Large intestine (tissue), 12 donors: ENCODE measurements at places on chromosomes 5 and 9.

DNA sequence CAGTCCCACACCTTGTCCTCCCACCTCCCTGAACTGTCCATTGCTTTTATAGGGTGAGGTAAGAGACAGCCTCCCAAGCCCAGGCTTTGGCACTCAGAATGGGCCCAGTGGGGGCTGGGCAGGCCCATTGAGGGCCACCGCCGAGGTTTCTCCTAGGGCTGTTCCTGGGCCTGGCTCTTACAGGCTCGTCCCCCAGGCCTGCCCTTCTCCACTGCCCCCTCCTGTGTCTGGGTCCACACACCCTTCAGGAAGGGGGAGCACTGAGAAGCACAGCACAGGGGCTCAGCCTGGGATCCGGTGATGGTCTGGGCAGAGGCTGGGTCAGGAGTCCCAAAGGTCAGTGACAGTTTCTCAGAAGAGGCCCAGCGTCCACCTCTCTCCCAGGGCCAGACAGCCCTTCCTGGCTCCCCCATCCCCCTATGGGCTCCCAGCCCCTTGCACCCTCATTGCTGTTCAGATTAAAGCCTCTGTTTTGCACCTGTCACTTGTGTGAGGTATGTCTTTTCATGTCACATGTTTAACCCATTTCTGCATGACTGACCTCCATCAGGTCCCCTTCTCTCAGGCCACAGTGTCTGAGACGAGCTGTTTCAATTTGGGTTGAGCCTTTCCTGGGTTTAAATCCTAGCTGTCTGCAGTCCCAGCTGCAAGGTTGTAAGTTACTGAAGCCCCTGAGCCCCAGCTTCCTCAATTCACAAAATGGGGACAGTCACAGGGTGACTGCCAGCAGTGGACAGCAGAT is 29.4 kb downstream of the IER5L start:
- DNase-seq = no peak

- DNase-seq = peak; percentile 73
Observed at GRCh38 chr9:125513668-125514413, 193.2 kb downstream of the MAPKAP1 start.

GRCh38 chr5:16578474-16578883 is 38.3 kb downstream of the RETREG1 start:
- DNase-seq = peak; percentile 13

GRCh38 chr5:136522217-136522956 is 157.0 kb upstream of the TRPC7 start:
- DNase-seq = no peak

GRCh38 chr5:6886866-6887265 is 173.6 kb downstream of the TENT4A start:
- DNase-seq = no peak

DNA sequence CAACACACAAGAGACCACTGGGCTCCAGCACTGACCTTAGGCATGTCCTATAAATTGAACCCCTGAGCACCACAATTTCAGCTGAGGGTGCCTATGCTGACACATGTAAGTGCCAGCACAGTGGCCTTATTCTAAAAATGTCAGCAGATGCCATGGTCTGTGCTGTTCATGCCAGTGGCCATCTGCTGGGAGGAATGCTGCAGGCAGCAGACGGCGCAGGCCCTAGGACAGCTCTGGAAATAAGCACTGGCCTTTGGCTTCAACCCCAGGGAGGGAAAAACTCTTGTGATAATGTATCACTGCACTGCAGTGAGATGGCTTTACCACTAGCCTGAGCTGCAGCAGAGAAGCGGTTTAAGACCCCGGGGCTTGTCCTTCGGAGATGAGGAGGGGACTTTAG is 98.5 kb downstream of the SYK start:
- DNase-seq = no peak

DNA sequence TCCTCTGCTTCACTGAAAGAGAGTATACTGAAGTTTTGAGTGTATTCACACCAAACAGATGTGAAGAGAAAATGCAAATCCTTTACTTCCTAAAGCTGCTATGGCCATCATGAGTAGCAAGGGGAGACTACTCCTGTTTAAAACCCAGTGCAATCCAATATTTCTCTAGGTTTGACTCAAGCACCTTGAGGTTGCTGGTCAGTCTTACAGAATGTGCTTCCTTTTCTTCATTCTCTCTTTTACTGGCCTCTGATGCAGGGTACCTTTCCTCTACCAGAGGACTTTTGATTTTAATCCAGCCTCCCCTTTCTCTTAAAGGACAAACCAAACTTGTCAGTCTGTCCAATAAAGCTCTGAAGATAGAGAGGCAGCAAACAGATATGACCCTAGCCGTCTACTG is 98.1 kb upstream of the TLE4 start:
- DNase-seq = no peak

GRCh38 chr5:72197393-72197792 is 90.1 kb downstream of the MAP1B start:
- no peak for DNase-seq

GRCh38 chr9:87792831-87793288 is 66.9 kb downstream of the CTSL start:
- DNase-seq = peak; percentile 26

- DNase-seq = no peak
Observed at GRCh38 chr9:112925058-112925641, 34.5 kb upstream of the SLC46A2 start.

GRCh38 chr5:75089662-75090061 is 37.3 kb upstream of the GCNT4 start:
- no peak for DNase-seq

- no peak for DNase-seq
Observed at GRCh38 chr9:13684656-13685055, 405.2 kb upstream of the MPDZ start.

GRCh38 chr5:55143624-55144023 is 16.3 kb upstream of the GPX8 start:
- peak; percentile 78 for DNase-seq

DNA sequence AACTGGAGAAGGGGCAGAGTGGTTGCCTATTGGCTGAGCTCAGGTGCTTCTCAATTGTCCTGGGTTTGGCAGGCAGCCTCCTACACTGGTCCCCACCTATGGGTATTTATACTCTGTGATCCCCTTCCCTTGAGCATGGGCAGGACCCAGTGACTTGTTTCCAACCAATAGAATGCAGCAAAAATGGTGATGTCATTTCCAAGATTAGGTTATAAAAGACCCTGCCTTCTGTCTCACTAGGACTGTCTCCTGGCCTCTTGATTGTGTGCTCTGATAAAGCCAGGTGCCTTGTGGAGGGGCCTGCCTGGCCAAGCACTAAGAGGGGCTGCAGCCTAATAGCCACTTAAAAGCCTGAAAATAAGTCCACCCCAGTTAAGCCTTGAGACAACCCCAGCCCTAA is 76.1 kb downstream of the MSX2 start:
- DNase-seq = no peak

- DNase-seq = no peak
Observed at GRCh38 chr9:37639109-37639762, 11.5 kb upstream of the FRMPD1 start.

GRCh38 chr9:115650768-115651167 is 502.8 kb upstream of the PAPPA start:
- no peak for DNase-seq

DNA sequence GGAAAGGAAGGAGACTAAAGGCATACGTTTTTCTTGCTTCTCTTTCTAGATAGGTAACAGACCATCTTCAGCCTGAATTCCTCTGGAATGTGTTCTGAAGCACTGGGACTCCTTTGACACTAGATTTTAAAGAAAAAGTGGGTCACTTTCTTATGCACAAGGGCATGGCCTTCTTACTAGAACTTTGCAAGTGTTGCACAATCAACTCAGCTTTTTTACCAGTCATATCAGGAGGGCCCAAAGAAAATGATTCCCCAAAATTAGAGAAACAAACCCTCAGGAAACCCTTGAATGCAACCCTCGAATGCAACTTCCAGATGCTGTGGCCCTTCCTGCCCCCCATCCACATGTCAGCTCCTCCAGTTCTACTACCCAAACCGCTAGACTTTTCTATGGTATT is 93.9 kb downstream of the YTHDC2 start:
- DNase-seq = no peak

DNA sequence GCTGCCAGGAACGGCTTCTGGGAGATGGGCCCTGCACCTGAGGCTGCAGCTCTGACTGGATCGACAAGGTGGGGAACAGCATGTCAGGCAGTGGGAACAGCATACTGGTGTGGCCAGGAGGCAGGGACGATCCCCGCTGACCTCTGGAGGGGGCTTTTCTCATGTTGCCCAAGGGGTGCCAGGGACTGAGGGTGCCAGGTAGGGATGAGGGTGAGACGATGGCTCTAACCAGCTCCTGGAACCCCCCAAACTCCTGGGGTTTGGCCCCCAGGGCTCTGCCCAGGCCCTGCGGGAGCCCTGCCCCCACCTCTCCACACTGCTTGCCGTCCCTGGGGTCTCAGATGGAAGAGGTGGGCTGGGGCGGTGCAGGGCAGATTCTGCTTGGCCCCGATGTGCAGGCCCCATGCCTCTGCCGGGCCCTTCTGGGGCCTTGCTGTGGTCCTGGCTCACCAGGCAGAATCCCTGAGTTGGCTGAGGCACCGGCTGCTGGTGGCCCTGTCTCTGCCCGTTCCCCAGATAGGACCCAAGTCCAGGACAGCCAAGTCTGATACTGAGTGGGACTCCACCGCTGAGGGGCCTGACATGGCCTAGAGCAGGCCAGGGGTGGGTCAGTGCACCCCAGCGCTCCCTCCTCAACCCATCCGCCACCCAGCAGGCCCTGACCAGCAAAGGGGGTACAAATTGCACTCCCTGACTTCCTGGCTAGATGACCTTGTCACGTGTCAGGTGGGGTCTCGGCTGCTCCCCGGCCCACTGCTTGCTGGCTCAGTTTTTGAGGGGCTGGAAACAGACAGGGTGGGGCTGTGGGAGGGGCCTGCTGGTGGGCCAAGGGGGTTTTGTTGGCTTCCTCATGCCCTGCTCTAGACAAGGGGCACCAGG is 28.4 kb upstream of the RNF130 start:
- no peak for DNase-seq

GRCh38 chr9:13580760-13581159 is 301.3 kb upstream of the MPDZ start:
- DNase-seq = no peak

- DNase-seq = no peak
Observed at GRCh38 chr5:141709699-141710267, 27.8 kb upstream of the ARAP3 start.

- DNase-seq = no peak
Observed at GRCh38 chr5:54764102-54765090, 221.0 kb downstream of the ESM1 start.

DNA sequence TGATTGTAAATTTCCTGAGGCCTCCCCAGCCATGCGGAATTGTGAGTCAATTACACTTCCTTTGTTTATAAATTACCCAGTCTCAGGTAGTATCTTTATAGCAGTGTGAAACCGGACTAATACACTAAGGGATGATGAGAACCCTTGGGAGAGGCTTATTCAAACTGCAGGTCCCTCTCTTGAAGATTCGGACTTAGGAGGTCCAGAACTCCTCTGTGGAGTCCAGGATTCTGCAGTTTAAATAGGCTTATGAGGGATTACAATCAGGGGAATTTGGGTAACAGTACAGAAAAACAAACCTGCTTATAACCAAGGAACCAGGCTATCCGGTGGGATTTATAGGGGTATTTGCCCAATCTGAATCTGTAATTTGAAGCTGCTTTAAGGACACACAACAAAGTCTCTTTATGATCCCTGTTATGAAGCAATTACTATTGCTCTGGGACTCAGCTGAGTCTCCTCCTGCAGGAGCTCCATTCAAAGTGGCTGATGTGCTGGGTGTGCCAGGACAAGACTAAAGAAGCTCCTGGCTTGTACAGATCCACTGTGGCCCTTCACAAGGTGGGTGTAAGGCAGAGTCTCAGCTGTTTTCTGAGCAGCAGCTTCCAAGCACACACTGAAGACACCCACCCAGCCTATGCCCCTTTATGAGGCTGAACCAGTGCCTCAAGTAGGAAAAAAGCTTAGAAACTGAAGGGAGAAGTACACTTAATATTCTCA is 41.8 kb upstream of the LHFPL2 start:
- DNase-seq = peak; percentile 24

- DNase-seq = no peak
Observed at GRCh38 chr9:15612962-15613361, 60.1 kb downstream of the CCDC171 start.

DNA sequence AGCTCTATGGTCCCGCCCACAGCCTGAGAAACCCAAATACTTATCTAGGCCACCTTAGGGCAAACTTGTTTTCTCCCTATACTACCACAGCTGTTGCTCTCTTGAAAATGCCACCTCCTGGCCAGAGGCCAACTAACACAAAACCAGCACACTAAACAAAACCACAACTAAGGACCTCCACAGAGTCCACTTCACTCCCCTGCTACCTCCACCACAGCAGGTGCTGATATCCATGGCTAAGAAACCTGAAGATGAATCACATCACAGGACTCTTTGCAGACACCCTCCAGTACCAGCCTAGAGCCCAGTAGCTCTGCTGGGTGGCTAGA is 108.4 kb downstream of the ALDH1A1 start:
- DNase-seq = no peak

DNA sequence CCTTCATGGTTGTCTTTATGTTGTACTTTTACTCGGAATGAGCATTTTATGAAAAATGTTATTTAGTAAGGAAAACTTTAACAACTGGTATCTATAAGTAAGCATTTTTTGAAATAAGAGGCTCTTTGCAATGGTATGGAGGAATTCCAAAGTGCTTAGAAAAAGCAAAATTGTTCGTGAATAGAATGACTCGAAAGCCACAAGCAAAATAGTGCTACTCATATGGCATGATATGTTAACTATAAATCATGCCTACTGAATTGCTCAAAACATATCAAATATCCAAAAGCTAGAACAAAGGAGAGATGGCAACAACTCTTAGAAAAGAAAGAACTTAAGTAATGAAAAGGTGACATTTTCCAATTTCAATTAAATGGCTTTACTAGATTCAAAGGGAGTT is 216.3 kb downstream of the KIAA0825 start:
- no peak for DNase-seq

GRCh38 chr5:10266839-10267238 is 16.8 kb downstream of the CCT5 start:
- no peak for DNase-seq

DNA sequence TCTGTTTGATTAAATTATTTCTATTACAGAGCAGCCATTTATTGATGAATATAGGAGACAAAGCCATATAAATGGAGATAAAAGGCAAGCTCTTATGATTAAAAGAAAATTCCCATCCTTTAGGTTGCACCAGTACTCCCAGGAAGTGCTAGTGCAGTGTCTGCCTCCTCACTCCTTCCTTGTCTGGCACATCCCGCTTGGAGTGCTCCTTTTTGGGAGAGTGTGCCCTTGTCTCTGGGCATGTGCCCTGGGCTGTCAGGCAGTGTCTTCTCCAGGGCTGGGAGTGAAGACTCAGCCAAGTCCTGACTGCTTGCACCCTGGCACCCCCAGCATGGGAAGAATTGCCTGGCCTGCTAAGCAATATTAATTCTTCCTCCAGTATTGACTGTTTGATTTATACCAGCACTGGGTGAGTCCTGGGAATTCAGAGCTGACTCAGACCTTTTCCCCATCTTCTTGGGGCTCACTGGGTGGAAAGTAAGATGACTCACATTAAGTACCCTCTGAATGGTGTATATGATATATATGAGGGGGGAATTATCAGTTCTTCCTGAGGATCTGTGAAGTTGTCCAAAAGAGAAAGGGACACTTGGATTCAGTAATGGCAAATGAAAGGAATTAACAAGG is 62.1 kb downstream of the ZSWIM6 start:
- DNase-seq = no peak
